ENCODE measurements at places on chromosomes 12 and 14.

DNA sequence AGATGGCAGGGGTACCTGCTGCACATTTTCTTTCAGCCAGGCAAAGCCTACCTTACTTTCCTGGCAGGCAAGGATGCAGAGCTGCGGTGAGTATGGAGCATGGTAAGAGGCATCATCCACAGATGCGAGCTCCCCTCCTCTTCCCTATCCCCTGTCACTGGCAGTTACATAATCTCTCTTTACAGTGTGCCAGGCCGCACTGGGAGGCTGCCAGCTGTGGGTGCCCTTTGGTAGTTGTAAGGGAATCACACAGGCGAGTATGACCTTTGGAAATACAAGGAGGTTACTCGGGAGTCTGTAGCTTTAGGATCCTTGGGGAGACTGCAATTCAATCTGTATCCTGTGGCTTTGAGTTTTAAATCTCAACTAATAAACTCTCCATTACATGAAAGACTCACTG, 132.5 kb downstream of the KTN1 start:
- DNase-seq, result no peak

DNA sequence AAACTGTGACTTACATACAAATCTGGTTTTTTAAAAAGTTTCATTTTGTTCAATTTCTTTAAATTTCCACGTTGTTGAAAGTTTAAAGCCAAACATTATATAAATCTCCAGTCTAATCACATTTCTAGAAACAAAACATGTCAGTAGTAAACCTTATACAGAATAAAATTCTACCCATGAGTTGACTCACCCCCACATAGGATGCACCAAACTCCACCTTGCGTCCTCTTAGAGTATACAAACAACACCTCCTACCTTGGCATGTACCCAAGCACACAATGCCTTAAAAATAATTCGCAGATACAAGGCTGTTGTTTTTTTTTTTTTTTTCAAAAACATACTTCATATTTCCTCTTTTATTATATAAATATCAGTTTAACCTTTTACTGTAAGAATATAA, 3.3 kb downstream of the FBXL14 start:
- DNase-seq, result no peak

GRCh38 chr14:24612196-24612595, 2.7 kb upstream of the GZMH start:
- DNase-seq, result no peak

DNA sequence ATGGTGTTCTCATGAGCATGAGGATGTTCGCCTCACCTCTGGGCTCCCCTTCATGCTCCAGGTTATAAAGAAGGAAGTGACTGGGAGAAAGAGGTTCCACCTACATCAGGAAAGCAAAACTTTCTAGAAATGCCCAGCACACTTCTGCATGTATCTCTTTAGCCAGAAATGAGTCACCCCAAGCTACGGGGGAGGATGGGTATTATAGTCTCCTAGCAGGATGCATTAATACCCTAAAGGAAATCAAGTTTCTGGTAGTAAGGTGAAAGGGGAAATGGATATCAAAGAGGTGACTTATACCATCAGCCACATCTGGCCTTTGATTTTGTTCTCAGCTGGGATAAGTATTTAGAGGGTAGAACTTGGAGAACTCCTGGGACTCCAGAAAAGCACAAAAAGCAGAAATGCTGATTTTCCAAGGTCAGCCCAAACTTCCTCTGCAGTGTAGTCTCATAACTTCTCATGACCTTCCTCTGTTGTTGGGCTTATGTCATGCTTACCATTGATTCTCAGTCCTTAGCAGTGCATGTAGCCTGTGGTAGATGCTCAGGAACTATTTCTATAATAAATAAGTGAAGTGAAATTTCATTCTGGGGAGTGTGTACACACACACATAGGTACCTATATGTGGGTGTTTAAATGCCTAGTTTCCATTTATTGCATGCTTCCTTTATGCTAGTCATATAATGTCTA, 209.4 kb upstream of the CRY1 start:
- DNase-seq, result no peak

- DNase-seq, result no peak
Measured at GRCh38 chr14:104011824-104012517, 69.6 kb upstream of the RD3L start.

DNA sequence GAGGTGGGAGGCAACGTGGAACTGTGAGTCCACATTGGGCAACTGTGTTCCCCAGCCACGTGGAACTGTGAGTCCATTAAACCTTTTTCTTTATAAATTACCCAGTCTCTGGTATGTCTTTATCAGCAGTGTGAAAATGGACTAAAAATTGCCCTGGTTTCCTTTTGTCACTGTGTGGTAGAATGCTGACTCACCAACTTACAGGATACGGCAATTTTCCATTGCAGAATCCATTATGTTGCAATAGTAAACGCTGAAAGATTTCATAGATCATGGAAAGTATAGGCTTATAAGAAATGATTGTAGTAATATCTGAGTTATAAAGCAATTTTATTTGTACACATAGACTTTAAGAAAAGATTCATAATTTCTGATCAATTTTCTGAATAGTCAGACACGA, 93.0 kb downstream of the GTF2A1 start:
- DNase-seq, result no peak

GRCh38 chr14:59208224-59208814, 19.9 kb downstream of the DAAM1 start:
- DNase-seq, result no peak

DNA sequence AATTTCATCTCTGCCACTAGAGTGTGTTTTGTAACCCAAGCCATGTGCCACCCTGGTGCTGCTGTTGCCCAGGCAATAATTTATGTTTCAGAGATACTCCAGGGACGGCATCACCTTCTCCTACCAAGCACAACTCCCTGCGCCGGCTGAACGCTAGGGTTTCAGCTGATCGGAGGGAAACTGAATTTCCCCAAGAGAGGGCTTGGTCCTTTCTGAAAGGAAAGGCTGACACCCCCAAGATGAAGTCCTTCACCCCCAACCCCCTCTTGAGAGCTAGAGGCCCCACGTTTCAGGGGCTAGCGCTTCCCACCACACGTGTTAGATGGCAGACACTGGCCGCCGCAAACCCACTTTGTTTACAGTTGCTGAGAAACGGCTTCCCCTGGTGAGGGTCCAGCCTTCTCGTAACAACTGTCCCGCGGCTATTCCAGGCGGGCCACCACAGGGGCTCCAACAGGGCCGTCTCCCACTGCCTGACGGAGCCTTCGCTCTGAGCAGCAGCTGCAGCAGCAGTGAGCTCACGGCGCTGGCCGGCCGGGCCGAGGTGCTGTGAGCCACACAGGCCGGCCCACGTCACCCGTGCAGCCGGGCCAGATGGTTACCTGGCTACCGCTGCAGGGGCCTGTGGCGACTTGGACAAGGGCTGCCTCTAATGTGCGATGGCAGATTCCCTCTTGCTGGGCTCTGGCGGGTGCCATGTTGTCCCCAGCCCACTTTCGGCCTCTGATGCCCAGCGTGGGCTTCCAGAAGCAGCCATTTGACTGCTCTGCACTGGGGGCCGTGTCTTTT, 66.4 kb downstream of the TESC start:
- DNase-seq, result no peak

- no peak for DNase-seq
Measured at GRCh38 chr12:15726878-15727150, 62.4 kb downstream of the EPS8 start.

DNA sequence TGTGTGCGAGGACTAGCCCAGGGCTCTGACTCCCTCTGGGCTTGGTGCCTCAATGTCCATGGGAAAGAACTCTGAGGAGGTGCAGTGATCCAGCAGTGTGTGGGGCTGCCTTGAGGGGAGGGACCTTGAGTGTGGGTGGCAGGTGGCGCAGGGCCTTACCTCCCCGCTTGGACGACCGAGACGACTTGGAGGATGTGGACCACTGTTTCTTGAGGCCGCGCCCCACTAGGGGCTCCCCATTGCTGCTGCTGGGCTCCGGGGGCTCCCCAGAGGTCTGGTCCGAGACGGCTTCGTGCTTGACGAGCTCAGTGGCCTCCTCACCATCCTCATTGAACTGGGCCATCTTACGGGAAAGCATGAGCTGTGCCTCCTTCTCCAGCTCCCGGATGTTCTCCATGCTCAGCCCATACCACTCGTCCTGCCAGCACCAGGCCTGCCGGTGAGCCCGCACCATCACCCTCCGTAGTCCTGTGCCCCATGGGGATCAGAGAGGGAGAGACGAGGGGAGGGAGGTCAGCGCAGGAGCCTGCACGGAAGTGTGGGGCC, 24.7 kb downstream of the ARL6IP4 start:
- no peak for DNase-seq

GRCh38 chr14:34867199-34867598, 8.0 kb downstream of the BAZ1A start:
- no peak for DNase-seq

GRCh38 chr12:43882578-43883178, 46.8 kb downstream of the TMEM117 start:
- peak; percentile 23 for DNase-seq

GRCh38 chr12:13362260-13362841, 165.8 kb downstream of the EMP1 start:
- no peak for DNase-seq

- peak; percentile 96 for DNase-seq
Measured at GRCh38 chr12:62724947-62725451, 210.0 kb downstream of the PPM1H start.

GRCh38 chr14:54807428-54807827, 95.2 kb downstream of the GCH1 start:
- DNase-seq, result no peak

DNA sequence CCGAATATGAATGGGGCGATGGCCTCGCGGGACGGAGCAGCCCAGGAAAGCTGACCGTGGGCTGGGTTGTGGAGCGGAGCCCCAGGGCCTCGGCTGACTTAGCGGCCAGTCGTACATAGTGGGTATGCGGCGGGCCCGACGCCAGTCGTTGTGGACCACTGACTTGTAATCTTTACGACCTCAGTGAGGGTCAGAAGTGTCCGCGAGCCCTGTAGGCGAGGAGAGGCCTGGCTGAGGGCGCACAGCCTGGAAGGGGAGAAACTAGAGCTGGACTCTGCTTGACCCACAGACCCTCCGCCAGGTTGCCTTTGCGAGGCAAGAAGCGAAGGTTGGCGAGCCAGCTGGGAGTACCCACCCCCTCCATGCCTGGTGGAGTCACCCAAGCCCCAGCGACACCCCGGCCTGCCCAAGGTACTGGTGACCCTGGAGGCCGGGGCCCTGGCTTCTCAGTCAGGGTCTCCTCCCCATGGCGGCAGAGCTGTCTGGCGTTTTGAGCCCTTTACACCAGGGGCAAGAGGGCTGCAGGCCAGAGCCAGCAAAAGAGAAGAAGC, 15.6 kb upstream of the DYNC1H1 start:
- no peak for DNase-seq

DNA sequence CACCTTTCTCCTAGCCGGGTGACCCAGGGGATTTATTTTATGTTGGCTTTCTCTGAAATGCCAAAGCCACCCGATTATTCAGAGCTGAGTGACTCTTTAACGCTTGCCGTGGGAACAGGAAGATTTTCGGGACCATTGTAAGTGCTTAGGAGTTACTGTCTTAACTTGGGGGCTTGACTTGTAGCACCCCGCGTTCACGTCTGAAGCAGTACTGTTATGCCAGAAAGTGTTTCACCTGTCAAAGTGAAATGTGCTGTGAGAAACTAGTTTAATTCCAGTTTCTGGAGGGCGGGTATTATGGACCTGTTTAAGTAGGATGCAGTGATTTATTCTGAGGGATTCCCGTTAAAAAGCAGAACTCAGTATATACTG, 218 bp downstream of the LYSET start:
- no peak for DNase-seq

GRCh38 chr12:48903982-48904411, 21.3 kb downstream of the FKBP11 start:
- no peak for DNase-seq

GRCh38 chr14:104388541-104389325, 190.8 kb upstream of the C14orf180 start:
- DNase-seq, result no peak

GRCh38 chr14:105045710-105046326, 19.4 kb downstream of the GPR132 start:
- DNase-seq, result no peak

- no peak for DNase-seq
Measured at GRCh38 chr12:115245020-115245419, 561.0 kb upstream of the TBX3 start.

- no peak for DNase-seq
Measured at GRCh38 chr14:90379106-90379505, 17.7 kb upstream of the CALM1 start.

GRCh38 chr12:98470469-98471082, 44.8 kb upstream of the TMPO start:
- no peak for DNase-seq

GRCh38 chr12:44127966-44128710, 292.3 kb downstream of the TMEM117 start:
- DNase-seq, result no peak

GRCh38 chr12:23631786-23632377, 317.6 kb downstream of the SOX5 start:
- DNase-seq, result no peak

GRCh38 chr14:100532906-100533655, 54.1 kb downstream of the BEGAIN start:
- DNase-seq, result peak; percentile 8

GRCh38 chr12:44500423-44500822, 375.7 kb downstream of the NELL2 start:
- no peak for DNase-seq

- DNase-seq, result no peak
Measured at GRCh38 chr12:123139926-123140675, 10.8 kb downstream of the PITPNM2 start.

- no peak for DNase-seq
Measured at GRCh38 chr12:105358789-105359188, 28.3 kb downstream of the C12orf75 start.

GRCh38 chr14:77275601-77276017, 4.6 kb upstream of the NGB start:
- DNase-seq, result no peak

- DNase-seq, result no peak
Measured at GRCh38 chr14:28494196-28494595, 272.4 kb upstream of the FOXG1 start.

DNA sequence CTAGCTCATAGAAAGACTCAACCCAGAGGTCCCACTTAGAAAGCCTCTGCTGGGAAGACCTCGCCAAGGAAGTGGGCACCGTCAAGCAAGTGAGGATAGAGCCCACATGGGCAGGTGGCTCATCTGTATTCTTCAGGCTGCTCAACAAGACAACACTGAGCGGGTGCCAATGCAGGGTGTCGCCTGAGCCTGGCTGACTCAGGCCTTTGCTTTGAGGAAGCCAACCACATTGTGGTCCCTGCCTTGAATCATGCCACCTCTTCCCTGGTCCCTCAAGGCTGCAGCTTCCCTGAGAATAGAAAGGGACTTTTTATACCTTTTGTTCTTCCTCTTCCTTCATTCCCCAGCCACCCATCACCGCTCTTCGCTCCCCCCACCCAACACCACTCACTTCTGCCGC, 2.1 kb upstream of the RNASE13 start:
- no peak for DNase-seq

- no peak for DNase-seq
Measured at GRCh38 chr12:106680280-106680679, 94.2 kb upstream of the RIC8B start.

DNA sequence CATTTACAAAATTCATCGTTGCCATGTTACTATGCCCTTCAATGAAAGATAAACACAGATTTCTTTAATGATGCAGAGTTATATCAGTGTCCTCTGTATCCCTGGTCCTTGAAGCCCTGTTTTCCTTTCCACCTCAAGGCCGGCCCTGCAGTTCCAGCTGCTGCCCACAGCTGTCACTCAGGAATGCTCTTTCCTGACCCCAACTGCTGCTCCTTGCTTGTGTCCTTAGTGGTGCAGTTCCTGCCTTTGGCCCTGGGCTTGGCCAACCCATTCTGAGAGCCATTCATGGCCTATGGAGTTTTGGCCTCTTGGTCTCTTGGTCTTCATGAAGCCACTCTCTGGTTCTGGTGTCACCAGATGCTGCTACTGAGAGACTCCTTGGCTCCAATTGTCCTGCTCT, 93.1 kb downstream of the GAS2L3 start:
- no peak for DNase-seq

GRCh38 chr12:98727196-98727595, 82.1 kb downstream of the APAF1 start:
- DNase-seq, result no peak
